Left lung (tissue), 14 donors: ENCODE measurements at places on chromosomes 13 and 19. TPM values are rescaled to one million over a fixed set of nuclear protein-coding genes. Genes with fewer than 3 reads are reported as not detected.
A peak's percentile ranks its signal among the peaks of the same experiment; 100 is the strongest.

GRCh38 chr13:74449811-74450524 lies 315.8 kb upstream of the KLF12 start:
- no peak for DNase-seq

GRCh38 chr19:33406521-33407139 lies 33.1 kb downstream of the CEBPG start:
- DNase-seq = peak; percentile 79

- DNase-seq = no peak
Measured at GRCh38 chr19:49150944-49151243, 4.3 kb downstream of the HRC start.

- no peak for DNase-seq
Measured at GRCh38 chr13:32191452-32191998, 123.6 kb downstream of the ZAR1L start.

- no peak for DNase-seq
Measured at GRCh38 chr19:7874076-7874896, at the start of gene PRR36. Gene PRR36, minus strand, starts transcription at chr19:7874390. Its CDS starts 701 bp downstream, at chr19:7873689.

GRCh38 chr19:4059891-4060620 lies 6.6 kb downstream of the ZBTB7A start:
- peak; percentile 89 for DNase-seq

- no peak for DNase-seq
Measured at GRCh38 chr19:45279587-45280192, 28.6 kb downstream of the MARK4 start.

Gene RGS9BP
- polyA plus RNA-seq = 0.07 TPM

Gene NAA16
- polyA plus RNA-seq = 60.4 TPM

- no peak for DNase-seq
Measured at GRCh38 chr19:30153326-30154210, 211.5 kb downstream of the URI1 start.

Gene PCDH17
- polyA plus RNA-seq = 17.2 TPM

DNA sequence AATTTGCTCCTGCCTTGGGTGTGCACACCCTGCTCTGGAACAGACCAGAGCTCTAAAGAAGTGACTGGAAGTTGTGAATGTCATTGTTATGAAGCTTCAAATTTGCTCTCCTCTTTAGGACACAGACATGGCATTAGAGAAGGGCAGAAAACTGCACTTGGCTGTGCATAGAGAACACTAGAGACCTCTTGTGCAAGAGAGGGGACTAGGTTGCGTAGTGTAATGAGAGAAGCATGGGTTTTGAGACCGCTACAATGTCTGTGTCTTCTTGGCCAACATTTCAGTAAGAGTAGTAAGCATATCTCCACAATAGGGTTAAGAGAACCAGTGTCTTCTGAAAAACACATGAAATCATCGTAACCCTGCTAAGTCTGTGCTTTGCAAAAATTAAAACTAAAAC lies 423.3 kb downstream of the SPRY2 start:
- no peak for DNase-seq

DNA sequence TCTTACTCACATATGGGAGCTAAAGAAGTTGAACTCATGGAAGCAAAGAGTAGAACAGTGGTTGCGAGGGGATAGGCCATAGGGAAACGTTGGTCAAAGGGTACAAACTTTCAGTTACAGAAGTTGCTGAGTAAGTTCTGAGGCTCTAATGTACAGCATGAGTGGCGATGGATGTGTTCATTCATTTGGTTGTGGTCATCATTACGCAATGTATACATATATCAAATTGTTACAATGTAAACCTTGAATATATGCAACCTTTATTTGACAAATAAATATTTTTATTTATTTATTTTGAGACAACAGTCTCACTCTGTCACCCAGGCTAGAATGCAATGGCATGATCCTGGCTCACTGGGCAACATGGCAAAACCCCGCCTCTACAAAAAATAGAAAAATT lies 38.7 kb downstream of the ZIC5 start:
- no peak for DNase-seq

- DNase-seq = no peak
Measured at GRCh38 chr19:6352381-6353165, 8.8 kb upstream of the CLPP start.

DNA sequence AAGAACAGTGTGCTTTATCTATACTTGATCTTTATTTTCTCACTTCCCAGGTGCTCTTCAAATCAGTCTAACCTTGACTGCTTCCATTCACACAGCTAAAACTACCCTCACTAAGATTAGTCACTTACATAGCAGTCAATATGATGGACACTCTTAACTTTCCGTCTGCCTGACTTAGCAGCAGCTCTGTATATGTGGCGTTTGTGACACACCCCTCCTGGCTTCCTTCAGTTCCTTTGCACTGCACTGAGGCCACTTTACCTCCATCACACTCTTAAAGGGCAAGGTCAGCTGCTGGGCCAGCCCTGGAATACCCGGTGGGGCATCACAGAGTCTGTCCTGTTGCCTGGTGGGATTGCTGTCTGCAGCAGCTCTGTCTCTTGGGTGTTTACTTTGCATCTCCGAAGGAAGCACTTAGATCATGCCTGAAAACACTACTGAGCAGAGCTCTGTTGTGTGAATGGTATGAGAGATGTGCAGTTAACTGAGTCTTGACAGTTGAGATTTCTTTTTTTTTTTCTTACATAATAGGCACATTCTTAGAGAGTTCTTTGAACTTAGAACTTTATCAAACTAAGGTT lies 35.6 kb upstream of the IL17D start:
- DNase-seq = no peak

Gene ZIC5
- polyA plus RNA-seq = not detected

Gene TUBB4A
- polyA plus RNA-seq = 4.6 TPM

GRCh38 chr19:7104747-7105447 lies 35.4 kb downstream of the ZNF557 start:
- no peak for DNase-seq

DNA sequence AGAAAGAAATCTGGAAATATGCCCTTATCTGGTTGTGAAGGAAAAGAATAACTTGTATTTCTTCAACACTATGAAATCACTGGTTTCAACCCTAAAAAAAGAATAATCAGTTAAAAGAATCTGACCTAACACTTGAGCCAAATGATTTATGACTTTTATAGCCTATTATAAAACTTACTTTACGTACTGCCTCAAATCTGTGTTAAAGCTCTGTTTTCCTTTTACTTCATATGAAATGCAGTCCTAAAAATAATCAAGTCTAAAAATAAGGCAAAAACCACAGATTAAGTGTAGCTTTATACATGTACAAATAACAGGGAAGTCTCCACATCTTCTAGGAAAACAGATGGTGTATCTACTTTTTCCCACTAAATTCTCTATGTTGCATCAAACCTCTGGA lies 101.3 kb downstream of the VWA8 start:
- no peak for DNase-seq

DNA sequence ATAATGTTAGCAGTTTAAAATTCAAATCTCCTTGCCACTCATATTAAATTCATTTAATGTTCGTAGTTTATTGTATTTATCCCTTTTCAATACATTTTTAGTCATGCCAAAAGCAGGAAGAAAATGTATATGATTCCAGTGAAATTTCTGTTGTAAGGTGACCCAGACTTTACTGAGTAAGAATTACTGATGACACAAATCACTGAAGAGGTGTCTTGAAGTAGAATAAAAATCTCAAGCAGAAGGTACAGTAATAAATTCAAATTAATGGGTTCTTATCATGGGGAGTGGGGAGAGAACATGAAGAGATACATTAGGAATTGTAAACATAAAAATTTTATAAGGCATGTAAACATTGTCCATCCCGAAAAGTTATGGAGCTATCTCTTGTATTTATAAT lies 19.9 kb downstream of the STARD13 start:
- DNase-seq = no peak

DNA sequence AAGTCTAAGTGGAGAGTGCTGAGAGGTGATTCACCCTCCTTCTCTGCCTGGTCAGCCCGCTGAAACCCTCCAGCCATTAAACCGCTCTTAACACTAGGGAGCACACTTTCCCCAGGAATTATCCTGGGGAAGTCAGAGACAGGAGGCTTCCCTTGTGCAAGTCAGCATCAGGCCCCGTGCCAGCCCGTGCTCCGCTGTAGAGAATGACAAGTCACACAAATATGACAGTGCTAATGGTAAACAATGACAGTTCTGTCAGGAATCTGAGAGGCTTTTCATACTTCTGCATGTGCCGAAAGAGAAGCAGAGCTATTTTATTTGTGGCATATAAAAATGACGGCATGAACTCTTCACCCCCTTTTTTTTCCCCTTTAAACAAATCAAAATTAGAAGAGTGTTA lies 816.9 kb upstream of the SLC10A2 start:
- peak; percentile 79 for DNase-seq

GRCh38 chr13:50116430-50116973 lies 101.3 kb downstream of the KCNRG start:
- no peak for DNase-seq

Gene ZNF667
- polyA plus RNA-seq = 20.0 TPM

Gene SIGLEC5
- not detected for polyA plus RNA-seq

Gene PCCA
- polyA plus RNA-seq = 38.7 TPM

DNA sequence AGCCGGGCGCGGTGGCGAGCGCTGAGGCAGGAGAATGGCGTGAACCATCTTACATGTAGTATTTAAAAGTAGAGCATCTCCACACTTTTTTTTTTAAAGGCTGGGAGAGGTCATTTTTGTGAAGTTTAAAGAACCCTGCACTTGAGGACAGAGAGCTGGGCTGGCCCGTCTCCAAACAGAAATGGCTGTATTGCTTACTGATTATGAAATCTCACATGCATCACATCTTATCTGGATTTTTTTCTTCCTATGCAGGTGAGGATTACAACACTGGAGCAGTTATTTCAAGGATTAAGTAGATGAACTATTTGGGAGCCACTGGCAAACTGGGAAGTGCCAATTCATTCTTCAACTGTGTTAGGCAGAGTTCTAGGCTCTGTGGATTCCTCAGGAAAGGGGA lies 59.5 kb downstream of the TEX26 start:
- DNase-seq = no peak

DNA sequence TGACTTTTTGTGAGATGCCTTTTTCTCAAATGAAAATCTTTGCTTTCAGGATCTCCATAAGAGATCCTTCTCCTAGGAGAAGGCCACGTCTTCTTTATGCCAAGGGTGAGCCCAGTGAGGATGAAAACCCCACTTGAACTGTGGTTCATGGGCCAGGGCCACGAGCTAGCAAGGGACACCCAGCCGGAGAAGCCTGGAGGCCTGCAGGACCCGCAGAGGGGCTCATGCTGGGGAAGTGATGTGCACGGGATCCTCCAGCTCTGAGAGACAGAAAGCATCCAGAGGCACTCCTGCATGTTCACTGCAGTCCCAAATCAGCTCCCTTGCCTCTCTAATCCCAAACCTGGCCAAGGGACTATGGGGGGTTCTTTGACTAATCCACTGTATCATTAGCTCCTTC lies 168.9 kb downstream of the UQCRFS1 start:
- no peak for DNase-seq

Gene SYT3
- polyA plus RNA-seq = 0.31 TPM

DNA sequence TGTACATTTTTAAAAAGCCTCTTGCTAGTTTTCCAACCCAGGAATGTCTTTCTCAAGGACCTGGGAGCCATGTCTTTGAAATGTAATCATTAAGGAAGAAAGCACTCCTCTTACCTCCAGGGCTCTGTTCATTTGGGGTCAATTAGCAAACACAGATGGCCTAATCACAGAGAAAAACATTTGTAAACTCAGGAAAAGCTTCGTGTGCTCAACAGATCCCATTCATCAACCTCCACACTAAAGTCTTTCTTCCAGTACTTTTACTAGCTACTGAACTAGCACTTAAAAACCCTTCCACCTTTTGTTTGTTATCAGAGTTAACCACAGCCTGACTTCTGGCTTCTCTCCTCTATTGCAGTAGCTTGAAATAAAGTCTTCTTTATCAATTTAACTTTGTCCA lies 441.4 kb downstream of the PCDH20 start:
- DNase-seq = no peak

Gene RNF113B
- not detected for polyA plus RNA-seq

DNA sequence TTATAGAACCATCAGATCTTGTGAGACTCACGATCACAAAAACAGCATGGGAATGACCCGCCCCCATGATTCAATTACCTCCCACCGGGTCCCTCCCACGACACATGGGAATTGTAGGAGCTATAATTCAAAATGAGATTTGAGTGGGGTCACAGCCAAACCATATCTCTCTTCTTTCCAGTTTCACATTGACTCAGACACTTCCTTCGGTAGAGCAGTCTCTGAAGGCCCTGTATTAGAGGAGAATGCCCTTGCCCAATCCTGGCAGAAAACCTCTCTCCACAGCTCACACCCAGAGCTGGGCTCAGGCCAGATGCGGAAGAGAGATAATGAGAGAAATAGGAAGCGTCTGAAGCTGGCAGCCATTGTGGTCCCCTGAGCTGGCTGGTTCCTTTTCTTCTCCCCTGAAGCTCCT lies 72.4 kb upstream of the CLDN10 start:
- DNase-seq = no peak

DNA sequence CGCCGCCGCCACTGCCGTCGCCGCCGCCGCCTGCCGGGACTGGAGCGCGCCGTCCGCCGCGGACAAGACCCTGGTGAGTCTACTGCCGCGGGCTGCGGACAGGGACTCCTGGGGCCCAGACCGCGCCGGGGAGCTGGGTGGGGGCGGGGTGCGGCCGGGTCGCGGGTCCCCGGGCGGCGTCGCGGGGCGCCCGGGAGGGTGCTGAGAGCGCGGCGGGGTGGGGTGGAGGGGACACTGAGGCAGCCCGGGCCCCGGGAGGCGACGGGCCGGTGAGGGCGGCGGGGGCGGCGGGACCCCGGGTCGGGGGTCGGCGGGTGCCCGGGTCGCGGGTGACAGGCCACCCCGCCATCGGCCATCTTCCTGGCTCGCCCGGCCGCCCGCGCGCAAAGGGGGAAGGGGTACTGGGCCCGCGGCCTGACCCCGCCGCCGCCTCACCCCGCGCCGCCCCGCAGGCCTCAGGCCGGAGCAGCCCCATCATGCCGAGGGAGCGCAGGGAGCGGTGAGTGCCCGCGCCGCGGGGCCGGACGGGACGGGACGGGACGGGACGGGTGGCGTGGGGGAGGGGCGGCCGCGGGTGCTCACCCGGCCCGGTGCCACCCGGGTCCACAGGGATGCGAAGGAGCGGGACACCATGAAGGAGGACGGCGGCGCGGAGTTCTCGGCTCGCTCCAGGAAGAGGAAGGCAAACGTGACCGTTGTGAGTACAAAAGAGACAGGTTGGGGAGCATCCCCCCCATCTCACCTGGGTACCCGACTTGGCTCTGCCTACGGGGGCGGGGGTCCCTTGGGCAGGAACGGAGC lies 489 bp downstream of the CCNE1 start:
- peak; percentile 86 for DNase-seq

DNA sequence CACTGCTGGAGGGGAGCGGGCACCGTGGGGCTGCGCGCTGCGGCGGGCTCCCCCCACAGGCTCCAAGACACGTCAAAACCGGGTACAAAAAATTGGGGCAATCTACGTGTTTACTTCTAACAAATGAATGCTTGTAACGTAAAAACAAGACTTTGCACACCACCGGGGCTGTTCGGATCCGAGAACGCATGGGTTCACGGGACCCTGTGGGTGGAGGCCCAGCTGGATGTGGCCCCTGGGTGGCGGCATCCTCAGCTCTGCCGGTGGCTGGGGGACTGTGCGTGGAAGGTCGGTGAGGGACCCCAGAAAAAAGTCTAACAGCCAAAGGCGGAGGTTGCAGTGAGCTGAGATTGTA lies 10.3 kb upstream of the SLC7A10 start:
- no peak for DNase-seq

- no peak for DNase-seq
Measured at GRCh38 chr13:93080587-93080986, 146.0 kb upstream of the GPC6 start.
